Vagina (tissue), 2 donors: ENCODE measurements at places on chromosomes 5 and 9. TPM values are rescaled to one million over a fixed set of nuclear protein-coding genes. Genes with fewer than 3 reads are reported as not detected.

DNA sequence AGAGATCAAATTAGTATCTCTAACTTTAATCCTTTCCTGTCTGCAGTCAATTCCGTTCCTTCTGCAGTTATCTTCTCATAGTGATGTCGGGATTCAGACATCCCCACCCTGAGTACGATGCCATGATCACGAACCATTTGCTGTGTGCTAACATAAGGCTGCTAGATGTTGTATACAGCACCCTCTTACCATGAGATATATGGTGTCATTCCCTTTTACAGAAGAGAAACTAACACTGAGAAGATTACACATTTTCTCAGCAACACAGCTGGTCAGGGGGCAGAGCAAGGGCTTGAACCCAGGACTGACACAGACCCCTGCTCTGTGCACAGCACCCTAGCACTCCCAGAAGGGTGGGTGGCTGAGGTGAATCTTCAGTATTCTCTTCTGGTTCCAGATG is 46.9 kb upstream of the HSD17B4 start:
- no peak for DNase-seq
- H3K27me3 ChIP-seq: no peaks in the 10 kb centered on the region
- peaks cover under 1% of the 10 kb centered on the region for H3K4me1 ChIP-seq
- H3K4me3 ChIP-seq: no peak overlapping the region
- no peak overlapping the region for H3K27ac ChIP-seq

- H3K4me1 ChIP-seq: no peaks in the 10 kb centered on the region
- H3K27ac ChIP-seq: no peak overlapping the region
- H3K27me3 ChIP-seq: no peaks in the 10 kb centered on the region
- no peaks in the 10 kb centered on the region for H3K36me3 ChIP-seq
- no peak for DNase-seq
Measured at GRCh38 chr9:83775932-83776331, 41.6 kb downstream of the GKAP1 start.

DNA sequence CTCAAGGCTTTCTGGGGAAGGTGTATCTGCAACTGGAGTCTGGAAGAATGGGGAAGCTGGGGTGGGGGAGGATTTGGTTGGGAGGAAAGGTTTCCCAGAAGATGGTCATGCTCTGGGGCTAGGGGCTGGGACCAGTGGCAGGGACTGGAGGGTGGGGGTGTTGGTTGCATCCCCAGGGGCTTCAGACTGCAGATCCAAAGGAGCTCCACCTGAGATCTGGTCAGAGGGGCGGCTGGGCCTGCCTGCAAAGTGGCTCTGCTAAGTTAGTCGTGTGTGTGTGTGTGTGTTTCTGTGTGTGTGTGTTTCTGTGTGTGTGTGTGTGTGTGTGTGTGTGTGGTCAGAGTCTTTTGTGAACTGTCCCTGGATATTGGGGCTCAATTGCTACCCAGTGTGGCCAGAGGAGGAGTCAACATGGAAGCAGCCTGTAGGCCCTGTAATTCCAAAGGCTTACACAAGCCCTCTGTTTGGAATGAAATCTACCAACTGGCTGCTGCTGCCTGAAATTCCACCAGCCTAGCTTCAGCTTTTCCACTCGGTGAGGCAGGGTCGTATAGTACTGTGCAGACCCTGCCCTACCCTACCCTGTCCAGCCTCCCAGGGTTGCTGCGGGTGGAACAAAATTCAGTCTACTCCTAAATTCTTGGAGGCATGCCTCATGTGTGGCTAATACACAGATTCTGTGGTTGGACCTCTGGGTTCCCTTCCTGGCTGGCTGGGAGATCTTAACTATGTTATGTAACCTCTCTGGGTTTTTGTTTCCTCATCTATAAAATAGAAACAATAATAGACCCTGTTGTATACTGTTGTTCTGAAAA is 12.5 kb upstream of the SYNPO start:
- H3K4me3 ChIP-seq: no peak overlapping the region
- no peaks in the 10 kb centered on the region for H3K27me3 ChIP-seq
- peaks cover 68% of the 10 kb centered on the region for H3K4me1 ChIP-seq
- H3K36me3 ChIP-seq: no peaks in the 10 kb centered on the region
- DNase-seq: no peak

The PCDHGB1 gene
- total RNA-seq: 3.9 TPM

The GNG10 gene
- total RNA-seq: 35.6 TPM
